ENCODE measurements at places on chromosomes 16 and 17. TPM values are rescaled to one million over a fixed set of nuclear protein-coding genes. Genes with fewer than 3 reads are reported as not detected.

GRCh38 chr16:89198417-89199240 is 1.7 kb downstream of the SLC22A31 start:
- no peak for DNase-seq

Gene BHLHA9
- not detected for total RNA-seq

GRCh38 chr17:4971826-4972225 is 4.2 kb upstream of the SPAG7 start:
- no peak for DNase-seq

- no peak for DNase-seq
These were observed 1.1 kb upstream of the GNA13 start for GRCh38 chr17:65057531-65058090.

- DNase-seq = no peak
These were observed 22.2 kb downstream of the MEAK7 start for GRCh38 chr16:84482001-84482891.

DNA sequence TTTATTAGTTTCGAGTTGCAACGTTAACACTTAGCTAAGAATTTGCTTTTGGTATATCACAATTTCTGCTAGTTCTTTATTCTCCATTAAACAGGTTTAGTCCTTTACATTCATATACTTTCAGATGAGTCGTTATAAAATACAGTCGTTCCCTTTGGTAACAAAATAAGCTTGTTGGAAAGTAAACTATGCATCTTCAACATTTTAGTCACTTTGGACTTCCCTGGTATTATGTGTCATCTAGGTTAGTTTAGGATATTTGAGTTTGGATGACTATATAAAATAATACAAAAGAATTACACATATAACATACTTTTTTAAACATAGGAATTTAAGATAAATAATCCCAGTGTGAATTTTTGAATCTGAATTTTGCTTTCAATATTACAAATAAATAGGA is 351.5 kb downstream of the BCAS3 start:
- no peak for DNase-seq

Gene RASL10B
- 0.71 TPM for total RNA-seq

DNA sequence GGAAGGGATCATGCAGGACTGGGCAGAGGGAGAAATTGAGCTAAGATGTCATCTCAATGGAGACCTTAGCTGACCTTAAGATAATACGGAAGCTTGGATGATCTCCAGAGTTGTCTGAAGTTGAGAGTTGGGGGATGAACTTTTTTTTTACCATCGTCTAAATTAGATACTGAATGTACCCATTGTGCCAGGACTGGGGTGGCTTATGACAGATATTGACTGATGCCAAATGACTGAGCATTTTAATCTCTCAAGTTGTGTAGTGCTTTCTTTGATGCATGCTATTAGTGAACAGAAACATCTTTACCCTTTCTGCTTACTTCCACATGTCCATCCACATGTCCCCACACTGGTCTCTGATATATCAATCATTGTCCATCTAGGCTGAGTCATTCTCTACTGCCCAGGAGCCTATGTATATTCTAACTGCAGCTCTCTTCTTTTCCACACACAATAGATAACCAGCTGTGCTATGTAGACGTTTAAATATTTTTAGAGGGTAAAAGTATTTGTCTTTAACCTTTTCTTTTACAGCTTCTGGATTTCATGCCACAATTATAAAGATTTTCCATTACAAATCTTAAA is 60.2 kb upstream of the ZKSCAN2 start:
- DNase-seq = no peak

- peak; percentile 45 for DNase-seq
These were observed 26.2 kb upstream of the FOXK2 start for GRCh38 chr17:82493226-82493781.

Gene NUTF2
- 296 TPM for total RNA-seq

GRCh38 chr17:40818343-40818732 is 4.1 kb downstream of the KRT10 start:
- DNase-seq = peak; percentile 6

Gene MYH2
- total RNA-seq = not detected

Gene CHP2
- not detected for total RNA-seq

Gene HIGD1B
- total RNA-seq = not detected

Gene TM4SF5
- not detected for total RNA-seq

DNA sequence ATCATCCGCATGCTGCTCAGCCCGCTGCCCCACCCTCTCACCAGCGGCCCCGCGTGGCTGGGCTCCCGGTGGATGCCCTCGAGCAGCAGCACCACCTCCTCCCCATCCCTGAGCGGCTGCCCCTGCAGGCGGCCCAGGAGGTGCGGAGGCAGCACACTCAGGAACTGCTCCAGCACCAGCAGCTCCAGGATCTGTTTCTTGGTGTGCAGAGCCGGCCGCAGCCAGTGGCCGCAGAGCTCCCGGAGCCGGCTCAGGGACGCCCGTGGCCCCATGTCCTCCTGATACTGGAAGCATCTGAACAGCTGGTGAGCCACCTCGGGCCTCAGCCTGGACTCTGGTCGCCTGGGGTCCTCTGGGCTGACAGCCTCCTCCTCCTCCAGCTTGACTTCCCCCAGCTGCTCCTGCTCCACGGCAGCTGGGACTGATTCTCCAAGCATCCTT is 6.6 kb downstream of the ZSCAN10 start:
- DNase-seq = no peak

GRCh38 chr17:39598630-39599003 is 9.1 kb downstream of the NEUROD2 start:
- no peak for DNase-seq

DNA sequence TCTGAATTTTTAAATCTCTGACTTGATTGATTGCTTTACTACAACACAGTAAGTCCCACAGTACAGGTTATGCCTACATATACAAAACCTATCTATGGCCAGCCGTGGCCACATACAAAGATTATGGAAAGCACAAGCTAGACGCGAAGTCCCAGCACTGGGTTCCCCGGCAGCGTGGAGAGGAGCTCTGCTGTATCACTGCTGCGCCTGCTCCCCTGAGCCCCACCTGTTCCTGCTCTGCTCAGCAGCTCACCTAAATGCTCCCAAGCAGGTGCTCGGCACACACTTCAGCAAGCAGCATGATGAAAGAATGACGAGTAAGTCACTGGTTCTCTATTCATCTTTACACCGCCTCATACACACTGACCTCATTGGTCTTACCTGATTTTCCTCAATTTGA is 20.6 kb downstream of the ZDHHC7 start:
- no peak for DNase-seq

GRCh38 chr17:9907883-9908648 is 3.0 kb upstream of the RCVRN start:
- peak; percentile 52 for DNase-seq

DNA sequence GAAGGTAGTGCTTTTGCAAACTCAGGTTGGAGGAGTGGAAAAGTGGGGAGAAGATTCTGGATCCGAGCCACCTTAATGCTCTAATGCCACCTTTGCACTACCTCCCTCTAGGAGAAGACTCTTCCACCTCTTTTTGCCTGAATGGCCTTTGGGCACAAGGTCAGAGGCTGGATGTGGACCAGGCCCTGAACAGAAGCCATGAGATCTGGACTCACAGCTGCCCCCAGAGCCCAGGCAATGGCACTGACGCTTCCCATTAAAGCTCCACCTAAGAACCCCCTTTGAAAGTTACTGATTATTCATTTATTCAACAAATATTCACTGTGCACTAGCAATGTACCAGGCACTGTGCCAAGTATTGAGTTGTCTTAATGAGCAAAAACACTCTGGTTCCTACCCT is 3.2 kb downstream of the SHBG start:
- no peak for DNase-seq

DNA sequence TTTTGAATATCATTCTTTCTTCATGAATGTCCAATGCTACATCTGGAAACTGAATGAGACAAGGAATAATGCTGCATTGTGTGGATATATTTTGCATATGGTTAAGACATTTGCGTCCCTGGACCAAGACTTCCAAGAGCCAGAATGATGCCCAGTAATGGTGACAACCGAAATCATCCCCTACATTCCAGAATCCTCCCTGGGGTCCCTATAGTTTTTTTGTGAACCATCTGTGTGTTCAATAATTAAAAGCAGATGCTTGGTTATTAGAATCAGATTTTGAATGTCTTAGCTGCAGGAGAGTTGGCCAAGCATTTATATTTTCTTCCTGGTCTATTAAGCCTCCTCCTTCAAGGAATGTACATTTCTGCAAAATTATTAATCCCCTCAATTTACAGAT is 426.7 kb upstream of the CDH8 start:
- DNase-seq = no peak

Gene SAMD14
- 0.49 TPM for total RNA-seq

DNA sequence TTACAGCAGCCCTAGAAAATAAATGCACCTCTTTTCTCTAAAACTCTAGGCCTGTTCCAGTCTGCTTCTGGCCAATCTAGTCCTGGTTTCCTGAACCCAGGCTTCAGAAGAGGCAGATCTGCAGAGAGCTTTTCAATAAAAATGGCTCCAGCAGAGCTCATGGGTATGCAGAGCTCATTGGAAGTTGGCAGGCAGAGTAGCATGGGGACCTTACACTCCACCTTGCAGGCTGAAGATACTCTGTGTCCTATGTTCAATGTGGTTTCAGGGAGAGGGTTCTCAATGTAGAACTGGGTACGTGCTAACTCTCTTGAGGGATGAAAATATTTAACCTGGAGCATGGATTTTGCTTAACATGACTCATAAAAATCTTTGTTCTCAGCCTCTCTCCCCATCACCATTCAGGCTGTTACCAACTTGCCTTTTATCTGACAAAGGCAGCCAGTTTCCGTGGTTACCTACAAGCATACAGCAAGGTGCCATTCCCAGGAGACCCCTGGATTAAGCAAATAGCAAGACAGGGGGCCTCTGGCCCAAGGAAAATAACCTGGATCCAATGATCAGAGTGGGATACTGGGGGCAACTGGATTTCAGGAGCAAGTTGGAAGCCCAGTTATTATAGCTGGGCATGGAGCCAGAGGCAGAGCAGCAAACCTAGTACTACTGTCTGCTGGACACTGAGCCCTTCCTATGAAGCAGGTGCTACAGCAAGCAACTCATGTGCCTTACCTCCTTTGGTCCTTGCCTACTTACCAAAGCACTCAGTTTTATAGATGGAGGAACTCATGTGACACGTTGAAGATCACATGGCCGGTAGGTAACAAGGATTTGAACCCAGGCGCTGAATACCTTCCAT is 98.2 kb upstream of the DHX40 start:
- no peak for DNase-seq

Gene PSMD12
- total RNA-seq = 33.4 TPM

DNA sequence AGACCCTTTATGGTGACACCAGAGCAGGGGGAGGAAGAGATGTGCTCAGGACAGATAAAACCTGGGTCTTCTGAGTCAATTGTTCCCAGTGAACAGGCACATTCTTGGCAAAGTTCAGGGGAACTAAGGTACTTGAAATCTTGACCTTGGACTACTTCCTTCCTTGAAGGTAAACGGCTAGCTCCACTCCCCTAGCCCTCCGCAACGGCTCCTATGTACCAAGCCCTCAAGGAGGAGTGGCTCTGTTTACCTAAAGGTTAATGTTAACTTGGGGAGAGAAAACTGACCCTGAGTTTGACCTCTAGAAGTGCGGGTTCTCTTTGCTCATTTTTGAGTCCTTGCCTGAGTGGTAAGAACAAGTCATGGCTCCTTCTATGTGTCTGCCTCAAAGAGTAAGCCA is 7.8 kb downstream of the TTLL6 start:
- no peak for DNase-seq
